ENCODE measurements at places on chromosomes 13 and 19.

DNA sequence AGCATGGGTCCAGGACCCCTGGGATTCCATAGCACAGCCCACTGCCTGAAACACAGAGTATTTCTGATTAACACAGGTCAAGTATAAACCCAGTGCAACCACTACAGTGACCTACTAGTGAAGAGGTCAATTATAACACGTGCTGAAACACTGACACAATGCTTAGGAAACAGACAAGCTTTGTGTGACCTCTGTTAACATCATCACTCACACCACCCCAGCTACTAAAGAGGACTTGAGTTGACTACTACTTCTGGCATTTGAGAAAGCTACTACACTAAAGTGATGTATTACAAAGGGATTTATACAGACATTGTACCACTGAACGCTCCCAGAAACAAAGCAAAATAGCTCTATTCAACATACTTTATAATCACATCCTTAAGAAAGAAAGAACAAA lies 1935.9 kb upstream of the PCDH20 start:
- no peak for DNase-seq

DNA sequence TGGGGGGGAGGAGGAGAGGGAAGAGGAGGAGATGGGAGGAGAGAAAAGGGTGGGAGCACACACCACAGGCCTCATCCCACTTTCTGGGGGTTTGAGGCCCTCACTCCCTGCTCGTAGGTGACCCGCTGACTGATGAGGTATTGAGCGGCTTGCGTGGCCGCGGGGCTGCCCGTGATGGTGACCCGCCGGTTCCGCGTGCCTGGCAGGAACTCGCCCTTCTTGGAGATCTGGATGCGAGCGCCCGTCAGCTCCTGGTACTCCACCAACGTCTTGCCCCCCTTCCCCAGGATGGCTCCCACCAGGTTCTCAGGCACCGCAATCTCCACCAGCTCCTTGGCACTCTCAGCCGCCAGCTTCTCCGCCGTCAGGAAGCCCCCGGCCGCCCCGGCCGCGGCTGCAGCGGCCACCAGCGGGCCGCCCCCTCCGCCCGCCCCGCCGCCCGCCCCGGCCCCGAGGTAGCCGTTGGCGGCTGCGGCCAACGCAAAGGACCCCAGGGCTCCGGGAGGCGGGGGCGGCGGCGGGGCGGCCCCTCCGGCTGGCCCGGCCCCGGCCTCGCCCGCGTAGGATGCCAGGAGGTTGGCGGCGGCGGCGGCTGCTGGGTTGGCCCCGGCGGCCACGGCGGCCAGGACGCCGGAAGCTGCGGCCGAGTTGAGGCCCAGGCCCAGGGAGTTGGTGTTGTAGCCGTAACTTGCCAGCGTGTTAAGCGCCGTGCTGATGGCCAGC lies 25.4 kb upstream of the NANOS2 start:
- no peak for DNase-seq

- DNase-seq: no peak
Measured at GRCh38 chr19:39937094-39937720, 2.8 kb upstream of the FCGBP start.

DNA sequence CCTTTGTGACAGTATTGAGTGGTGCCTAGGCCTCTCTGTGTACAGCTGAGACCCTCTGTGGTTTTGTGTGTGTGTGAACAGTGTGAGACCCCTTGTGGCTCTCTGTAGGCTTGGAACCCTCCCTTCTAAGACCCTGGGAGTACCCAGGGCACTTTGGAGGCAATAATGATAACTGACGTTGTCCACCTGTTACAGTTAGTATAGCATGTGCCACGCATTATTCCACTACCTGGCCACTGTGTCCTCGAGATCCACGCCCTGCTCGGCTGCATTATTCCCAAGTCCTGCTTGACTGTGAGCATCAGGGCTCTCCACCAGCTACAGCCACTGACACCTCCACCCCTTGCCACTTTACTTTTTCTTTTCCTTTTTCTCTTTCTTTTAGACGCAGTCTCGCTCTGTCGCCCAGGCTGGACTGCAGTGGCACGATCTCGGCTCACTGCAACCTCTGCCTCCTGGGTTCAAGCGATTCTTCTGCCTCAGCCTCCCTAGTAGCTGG lies 2.0 kb downstream of the GRAMD1A start:
- DNase-seq: no peak

DNA sequence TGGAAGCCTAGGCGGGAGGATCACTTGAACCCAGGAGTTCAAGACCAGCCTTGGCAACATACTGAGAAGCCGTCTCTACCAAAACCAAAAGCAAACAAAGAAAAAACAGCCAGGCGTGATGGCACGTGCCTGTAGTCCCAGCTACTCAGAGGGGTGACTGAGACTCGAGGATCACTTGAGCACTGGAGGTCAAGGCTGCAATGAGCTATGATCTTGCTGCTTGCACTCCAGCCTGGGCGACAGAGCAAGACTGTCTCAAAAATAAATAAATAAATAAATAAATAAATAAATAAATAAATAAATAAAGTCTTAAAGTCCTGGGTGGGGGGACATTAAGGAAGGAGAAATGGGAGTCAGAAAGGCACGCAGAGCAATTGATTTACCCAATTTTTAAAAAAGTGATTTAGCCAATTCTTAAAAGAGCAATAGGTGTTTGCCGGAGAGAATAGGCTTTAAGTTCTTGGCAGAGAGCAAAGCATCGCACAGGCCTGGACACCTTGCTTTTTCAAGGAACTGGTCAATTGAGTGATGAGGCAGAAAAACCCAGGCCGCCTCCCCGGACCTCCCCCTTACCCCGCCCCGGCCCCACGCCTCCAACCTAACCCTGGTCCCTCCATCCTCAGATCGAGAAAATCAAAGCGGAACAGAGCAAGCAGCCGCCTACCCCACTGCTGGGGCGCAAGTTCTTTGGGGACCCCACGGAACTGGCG lies 9.5 kb upstream of the SHKBP1 start:
- no peak for DNase-seq

GRCh38 chr19:29687244-29687896 lies 22.1 kb downstream of the PLEKHF1 start:
- DNase-seq: peak; percentile 95

- no peak for DNase-seq
Measured at GRCh38 chr13:74465271-74465670, 331.1 kb upstream of the KLF12 start.

DNA sequence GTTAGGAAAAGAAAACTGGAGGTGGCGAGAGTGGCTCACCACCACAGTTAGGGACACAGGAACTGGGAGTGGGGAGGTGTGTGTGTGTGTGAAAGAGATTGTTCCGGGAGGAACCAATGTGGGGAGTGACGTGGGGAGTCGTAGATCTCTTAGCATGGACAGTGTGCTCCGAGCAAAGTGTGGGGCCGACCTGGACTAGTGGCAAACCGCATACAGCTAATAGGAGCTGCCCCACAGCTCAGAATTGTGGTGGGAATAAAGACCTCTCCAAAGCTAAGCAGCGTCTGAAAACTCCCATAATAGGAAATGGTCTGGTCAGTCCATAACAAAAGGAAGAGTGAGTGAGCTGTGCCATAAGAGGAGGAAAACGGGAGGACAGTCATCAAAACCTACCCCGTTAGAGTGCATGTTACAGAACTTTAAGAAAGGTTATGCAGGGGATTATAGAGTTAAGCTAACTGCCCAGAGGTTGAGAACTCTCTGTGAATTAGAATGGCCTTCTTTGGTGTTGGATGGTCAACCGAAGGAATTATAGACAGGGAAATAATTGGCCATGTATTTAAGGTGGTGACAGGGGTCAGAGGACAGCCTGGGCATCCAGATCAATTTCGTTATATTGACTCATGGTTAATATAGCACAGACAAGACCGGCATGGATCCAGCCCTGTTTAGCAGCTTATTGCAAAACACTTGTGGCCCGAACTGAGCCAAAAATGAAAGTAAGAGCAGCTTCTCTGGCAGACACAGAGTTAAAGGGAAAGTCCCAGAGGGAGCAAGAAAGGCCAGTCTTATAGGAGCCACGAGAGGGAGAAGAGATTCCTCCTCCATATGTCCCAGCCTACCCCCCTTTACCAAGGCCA lies 8.9 kb upstream of the SLC15A1 start:
- peak; percentile 67 for DNase-seq

GRCh38 chr13:21894703-21895699 lies 224.1 kb downstream of the FGF9 start:
- DNase-seq: no peak

DNA sequence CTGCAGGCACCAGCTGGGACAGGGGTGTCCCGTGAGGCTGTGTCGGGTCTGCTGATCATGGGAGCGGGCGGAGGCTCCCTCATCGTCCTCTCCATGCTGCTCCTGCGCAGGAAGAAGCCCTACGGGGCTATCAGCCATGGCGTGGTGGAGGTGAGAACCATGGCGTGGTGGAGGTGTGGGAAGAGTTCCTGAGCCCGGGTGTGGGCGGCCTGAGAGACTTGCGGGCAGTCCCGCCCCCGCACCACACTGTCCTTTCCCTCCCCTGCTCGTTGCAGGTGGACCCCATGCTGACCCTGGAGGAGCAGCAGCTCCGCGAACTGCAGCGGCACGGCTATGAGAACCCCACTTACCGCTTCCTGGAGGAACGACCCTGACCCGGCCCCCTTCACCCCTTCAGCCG lies 10.7 kb downstream of the APLP1 start:
- DNase-seq: no peak

DNA sequence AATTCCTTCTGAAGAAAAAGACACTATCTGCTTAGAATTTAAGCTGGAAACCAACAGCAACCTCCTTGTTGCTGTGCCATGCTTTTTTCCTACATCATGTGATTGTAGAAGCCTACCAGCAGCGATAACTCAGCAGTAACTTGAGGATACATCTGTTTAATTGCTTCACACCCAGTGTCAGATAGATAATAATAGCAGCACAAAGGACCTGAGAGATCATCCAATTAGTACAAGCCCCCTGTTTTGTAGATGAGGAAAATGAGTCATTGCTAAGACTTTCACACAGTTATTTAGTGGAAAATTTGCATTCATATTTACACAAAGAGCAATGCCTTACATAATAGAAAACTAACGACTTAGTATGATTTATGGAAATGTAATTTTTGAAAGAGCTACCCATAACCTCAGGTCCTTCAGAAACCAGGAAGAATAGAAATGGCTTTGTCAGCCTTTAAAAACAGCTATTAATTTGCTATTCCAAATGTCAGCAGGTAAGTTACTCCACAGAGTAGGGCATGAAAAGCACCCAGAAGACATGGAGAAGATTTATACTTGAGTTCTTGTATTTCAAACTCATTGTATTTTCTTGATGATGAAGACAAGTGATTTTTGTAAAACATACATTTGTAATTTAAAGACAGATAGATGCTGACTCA lies 93.7 kb upstream of the SGCG start:
- DNase-seq: no peak

GRCh38 chr13:37132211-37132610 lies 26.7 kb upstream of the CSNK1A1L start:
- DNase-seq: no peak

GRCh38 chr19:43589678-43590077 lies 6.3 kb downstream of the IRGQ start:
- no peak for DNase-seq

- no peak for DNase-seq
Measured at GRCh38 chr19:16205205-16206045, 7.7 kb downstream of the AP1M1 start.

- DNase-seq: peak; percentile 14
Measured at GRCh38 chr13:96780105-96780504, 214.2 kb downstream of the OXGR1 start.

DNA sequence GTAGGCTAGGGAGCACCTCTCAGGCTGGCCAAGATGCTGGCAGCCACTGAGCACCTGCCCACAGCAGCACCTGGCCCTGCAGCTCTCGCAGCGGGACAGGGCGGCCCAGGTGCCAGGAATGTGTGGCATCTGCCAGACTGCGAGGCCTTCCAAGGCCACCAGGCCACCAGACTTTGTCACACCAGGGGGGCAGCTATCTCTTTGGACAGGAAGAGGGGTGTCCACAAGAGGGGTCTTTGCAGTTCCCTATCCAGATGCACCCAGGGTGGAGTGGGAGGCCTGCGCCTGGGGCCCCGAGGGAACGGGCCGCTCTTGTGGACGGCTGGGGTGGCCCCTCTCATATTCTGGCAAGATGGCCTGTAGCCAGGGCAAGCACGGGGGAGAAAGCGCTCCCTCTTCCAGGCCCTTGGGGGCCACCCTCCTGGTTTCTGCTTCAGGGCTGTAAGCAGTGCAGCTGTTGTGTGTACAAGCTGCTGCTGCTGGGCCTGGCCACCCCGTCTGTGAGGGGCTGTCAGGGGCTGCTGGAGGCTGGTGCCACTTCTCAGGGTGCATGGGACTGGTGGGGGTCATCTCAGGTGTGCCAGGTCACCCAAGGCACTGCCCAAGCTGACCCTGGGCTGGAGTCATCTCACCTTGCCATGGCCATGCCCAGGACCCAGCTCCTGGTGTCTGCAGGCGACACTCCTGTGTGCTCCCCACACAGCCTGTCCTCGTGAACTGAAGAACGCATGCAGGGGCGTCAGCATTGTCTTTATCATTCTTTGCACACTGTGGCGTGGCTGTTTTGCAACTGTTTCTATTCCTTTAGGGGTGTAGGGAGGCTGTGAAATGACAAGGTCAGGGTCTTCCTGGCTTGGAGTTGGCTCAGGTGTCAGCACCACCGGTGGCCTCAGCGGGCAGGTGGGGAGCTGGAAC lies 1.8 kb downstream of the TEX29 start:
- no peak for DNase-seq

DNA sequence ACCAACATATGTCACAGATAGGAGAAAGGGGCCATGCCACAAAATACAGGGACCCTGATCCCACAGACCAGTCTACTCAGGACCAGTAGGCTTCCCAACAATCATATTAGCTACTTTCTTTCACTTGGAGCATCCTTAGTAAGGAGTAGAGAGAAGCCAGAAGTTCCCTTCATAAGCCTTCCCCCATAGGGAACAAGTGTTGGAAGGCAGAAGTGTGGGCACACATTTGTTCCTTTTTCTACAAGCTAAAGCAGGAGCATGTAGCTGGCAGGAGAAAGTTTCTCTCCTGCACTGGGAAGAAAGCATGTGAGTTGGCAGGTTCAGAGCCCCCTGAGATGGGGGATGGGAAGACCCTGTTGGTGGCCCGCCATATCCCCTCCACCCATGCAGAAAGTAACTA lies 165.4 kb downstream of the KCTD12 start:
- DNase-seq: no peak

GRCh38 chr13:44817131-44817671 lies 172.1 kb downstream of the NUFIP1 start:
- DNase-seq: peak; percentile 58

DNA sequence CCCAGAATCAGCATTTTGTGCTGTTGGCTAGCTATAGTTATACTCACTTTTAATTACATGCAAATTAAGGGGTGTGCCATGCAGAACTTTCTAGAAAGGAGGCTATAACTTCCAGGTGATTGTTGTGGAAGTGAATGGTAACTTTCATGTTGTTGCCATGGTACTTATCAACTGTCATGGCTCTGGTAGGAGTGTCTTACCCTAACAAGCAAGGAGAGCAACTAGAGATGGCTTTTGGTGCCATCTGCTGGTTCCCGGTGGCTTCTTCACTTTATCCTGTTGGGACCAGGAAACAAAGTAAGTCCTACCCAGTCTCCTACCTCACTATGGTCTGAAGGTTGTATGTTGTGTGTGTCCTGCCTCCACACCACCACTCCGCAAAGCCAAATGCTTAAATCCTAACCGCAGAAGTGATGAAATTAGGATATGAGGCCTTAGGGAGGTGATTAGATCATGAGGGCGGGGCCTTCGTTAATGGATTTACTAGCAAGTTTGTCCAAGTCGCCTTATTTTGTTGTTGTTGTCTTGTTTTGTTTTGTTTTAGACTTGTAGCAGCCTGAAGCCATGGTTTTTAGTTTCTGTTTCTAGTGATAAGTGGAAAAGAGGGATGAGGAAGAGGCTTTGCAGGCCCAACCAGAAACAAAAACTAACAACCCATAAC lies 22.6 kb downstream of the FBXL12 start:
- peak; percentile 84 for DNase-seq

GRCh38 chr13:59877933-59878332 lies 285.8 kb downstream of the DIAPH3 start:
- peak; percentile 65 for DNase-seq

All from fibroblast of skin of right quadriceps (primary cell).